ENCODE measurements at places on chromosomes 1 and 21. TPM values are rescaled to one million over a fixed set of nuclear protein-coding genes. Genes with fewer than 3 reads are reported as not detected.
A peak's percentile ranks its signal among the peaks of the same experiment; 100 is the strongest.

DNA sequence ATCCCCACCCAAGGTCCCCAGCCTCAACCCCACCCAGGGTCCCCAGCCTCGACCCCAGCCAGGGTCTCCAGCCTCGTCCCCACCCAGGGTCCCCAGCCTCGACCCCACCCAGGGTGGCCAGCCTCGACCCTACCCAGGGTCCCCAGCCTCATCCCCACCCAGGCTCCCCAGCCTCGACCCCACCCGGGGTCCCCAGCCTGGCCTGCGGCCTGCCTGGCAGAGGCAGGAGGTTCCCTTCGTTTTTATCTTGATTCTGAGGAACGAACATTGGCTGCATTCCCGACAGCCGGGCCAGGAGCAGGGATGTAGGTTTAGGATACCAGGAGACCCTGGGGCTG is 3.4 kb upstream of the PDE9A start:
- DNase-seq: no peak

GRCh38 chr21:45962531-45963231 is 18.9 kb upstream of the COL6A1 start:
- DNase-seq: no peak

GRCh38 chr1:244209955-244210354 is 158.9 kb downstream of the ZBTB18 start:
- no peak for DNase-seq

GRCh38 chr1:112826217-112826944 is 111.2 kb upstream of the PPM1J start:
- no peak for DNase-seq

DNA sequence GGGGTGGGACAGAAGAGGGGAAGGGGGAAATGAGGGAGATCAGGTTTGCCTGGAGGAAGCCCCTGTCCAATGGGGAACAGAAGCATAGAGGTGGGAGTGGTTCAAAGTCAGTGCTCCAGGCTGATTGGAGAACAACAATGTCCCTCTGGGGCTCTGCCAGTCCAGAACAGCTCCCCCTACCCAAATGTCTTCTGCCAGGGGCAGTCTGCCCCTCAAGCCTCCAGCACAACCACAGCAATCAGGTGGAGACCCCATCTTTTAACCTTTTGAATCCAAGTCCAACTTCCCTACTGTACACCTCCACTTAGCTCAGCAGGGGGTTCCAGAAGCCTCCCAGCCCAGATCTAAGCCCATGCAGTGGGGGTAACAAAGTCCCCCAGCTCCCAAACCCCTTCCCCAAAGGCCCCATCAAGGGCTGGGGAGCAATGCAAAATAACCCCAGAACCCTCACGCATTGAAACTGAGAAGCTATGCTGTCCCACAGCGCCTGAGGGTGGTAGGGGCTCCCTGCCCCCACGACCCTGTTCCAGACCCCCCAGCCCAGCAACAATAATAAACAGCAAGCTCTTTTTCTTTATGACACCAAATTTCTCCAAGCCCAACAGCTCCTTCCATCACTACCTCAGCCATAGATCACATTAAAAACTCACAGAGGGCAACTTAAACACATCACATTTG is 3.3 kb downstream of the AHDC1 start:
- no peak for DNase-seq

GRCh38 chr1:24374891-24375786 is 38.4 kb downstream of the STPG1 start:
- DNase-seq: no peak

GRCh38 chr1:168752171-168752832 is 23.3 kb upstream of the DPT start:
- no peak for DNase-seq

DNA sequence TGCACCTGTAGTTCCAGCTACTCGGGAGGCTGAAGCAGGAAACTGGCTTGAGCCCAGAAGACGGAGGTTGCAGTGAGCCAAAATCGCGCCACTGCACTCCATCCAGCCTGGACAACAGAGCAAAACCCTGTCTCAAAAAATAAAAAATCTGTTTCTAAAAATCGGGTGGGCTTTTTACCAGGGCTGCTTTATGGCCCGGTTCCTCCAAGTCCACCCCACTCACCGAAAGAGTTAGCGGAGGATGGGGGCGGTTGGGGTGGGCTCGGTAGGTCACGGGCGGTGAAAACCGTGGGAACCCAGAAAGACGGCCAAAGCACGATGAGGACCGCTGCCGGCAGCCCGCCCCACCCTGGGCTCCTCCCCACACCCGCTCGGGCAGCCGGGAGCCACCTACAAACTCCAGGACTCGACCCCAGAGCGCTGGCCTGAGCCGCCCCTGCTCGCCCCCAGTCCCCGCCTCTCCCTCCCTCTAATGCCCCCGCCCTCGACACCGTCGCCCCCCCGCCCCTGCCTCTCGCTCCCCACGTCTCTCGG is 846 bp upstream of the PER3 start:
- DNase-seq: peak; percentile 63

- DNase-seq: no peak
These were observed 83.0 kb upstream of the GNG12 start for GRCh38 chr1:67916140-67916886.

- no peak for DNase-seq
These were observed 377.4 kb downstream of the LTN1 start for GRCh38 chr21:28615276-28615675.

GRCh38 chr1:180169640-180170195 is 15.0 kb downstream of the QSOX1 start:
- DNase-seq: no peak

DNA sequence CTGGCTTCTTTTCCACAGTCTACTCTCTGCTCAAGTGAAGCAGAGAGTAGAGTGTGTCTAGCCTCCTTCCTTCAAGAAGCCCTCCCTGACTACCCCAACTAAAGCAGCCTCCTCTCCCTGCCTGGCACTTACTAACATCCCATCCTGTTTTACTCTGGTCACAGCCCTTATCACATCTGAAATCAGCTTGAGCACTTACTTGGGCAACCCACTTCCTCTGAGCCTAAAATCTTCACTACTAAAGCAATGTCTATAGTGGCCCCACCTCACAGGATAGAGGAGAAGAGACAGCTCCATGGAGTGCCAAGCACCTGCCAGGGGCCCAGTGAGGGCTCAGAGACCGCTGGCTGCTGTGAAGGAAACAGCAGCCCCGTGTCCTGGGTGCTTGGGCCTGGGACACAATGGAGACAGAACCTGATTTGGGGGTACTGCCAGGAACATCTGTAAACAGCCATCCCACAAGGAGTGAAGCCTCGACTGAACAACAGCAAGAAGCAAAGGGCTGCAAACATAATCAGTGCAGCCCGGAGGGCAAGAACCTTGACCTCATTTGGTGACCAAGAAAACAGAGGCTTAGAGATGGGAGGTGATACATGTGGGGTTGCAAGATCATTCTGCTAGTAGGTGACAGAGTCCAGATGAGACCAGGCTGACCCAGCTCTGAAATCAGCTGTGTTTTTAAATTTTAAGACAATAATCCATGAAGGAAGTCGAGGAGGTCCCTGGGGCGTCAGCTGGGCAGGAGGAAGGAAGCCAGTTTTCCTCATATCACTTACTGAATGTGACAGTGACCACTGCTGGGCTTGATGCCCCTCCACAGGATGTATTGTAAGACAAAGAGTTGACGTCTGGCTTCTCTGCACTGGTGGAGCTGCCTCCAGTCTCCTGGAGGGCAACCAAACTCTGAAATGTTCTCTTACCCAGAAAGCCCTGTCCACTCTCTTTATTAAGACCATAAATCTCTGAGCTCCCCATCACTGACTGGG is 710.6 kb downstream of the MATN1 start:
- DNase-seq: no peak

DNA sequence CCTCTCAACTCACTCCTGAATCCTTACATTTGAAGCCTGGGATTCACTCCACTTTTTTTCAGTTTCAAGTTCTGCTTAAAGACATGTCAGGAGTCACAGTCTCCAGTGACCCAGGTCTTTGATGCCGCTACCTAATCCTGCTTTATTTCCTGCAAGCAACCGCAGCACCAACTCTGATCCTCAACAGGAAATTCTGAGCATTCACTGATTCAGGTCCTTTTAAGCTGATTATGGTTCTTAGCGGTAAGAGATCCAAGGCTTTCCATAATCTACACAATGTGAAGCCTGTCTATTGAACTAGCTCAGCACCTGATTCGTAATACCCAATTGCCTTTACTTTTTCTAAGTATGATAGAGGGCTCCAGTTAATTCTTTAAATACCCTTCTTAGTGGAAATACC is 43.7 kb upstream of the PIGC start:
- no peak for DNase-seq

GRCh38 chr1:229434641-229435051 is 752 bp upstream of the ACTA1 start:
- DNase-seq: no peak

DNA sequence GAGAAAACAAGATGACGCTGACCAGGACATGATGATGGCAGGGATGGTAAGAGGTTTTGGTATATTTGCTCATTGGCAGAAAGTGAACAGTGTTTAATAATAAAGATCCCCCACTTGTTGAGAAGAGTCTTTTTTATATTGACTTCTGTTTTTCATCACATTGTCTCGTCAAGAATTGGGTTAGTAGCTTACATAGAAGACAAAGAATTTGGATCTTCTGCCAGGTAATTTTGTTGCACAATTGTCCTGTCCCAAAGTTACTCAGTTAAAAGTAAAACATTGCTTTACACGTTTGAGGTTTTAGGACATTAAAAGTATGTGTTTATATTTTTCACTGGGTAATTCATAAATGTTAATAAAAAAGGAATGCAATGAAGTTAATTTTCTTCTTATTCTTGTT is 48.3 kb upstream of the LAMC2 start:
- no peak for DNase-seq

DNA sequence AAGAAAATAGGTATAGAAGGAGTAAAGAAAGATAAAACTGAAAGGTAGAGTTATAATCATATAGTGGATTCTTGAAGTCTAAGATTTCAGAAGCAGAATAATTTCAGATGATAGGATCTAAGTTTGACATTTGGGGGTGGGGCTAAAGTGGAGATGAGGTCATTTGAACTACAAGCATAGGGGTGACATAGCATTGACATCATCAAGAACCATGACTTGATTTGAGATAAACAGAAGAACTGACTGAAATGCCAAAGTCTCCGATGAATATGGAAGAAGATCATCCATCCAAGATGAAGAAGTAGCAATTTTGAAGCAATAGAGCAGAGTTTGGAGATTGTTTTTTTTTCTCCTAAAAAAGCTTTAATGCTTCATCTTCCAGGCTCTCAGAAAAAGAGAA is 122.3 kb downstream of the MACF1 start:
- DNase-seq: no peak

- DNase-seq: no peak
These were observed 37.1 kb upstream of the COL11A1 start for GRCh38 chr1:103145449-103145848.

- no peak for DNase-seq
These were observed 39.5 kb upstream of the FAM20B start for GRCh38 chr1:178986204-178986603.

DNA sequence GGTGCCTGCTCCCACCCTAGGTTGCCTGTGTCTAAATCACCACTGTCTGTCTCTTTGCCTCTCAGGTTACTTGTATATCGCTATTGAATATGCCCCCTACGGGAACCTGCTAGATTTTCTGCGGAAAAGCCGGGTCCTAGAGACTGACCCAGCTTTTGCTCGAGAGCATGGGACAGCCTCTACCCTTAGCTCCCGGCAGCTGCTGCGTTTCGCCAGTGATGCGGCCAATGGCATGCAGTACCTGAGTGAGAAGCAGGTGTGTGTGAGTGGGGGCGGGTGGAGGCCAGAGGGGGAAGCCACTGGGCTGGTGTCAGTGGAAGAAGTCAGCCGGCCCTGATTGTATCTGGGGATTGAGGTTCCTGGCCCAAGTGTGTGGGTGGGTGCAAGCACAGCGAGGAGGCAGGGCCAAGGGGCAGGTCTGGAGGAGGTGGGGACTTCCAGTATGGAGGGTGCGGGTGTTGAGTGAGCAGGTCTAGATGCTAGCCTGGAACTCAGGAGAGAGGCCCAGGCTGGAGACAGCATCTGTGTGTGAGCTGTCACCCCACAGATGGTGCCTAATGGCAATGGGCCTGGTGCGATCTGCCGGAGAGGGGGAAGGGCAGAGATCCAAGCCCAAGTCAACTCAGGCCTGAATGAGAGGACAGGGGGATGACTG is 17.2 kb downstream of the TIE1 start:
- DNase-seq: no peak

- no peak for DNase-seq
These were observed 82.2 kb upstream of the SLFNL1 start for GRCh38 chr1:41103766-41104165.

- no peak for DNase-seq
These were observed 12.9 kb upstream of the IL19 start for GRCh38 chr1:206757524-206758266.

- peak; percentile 30 for DNase-seq
These were observed 1.2 kb downstream of the CHRM3 start for GRCh38 chr1:239387304-239388158.

- no peak for DNase-seq
These were observed 161.8 kb upstream of the IRF2BP2 start for GRCh38 chr1:234771642-234772344.

- DNase-seq: no peak
These were observed 17.6 kb downstream of the COL8A2 start for GRCh38 chr1:36107394-36107793.

DNA sequence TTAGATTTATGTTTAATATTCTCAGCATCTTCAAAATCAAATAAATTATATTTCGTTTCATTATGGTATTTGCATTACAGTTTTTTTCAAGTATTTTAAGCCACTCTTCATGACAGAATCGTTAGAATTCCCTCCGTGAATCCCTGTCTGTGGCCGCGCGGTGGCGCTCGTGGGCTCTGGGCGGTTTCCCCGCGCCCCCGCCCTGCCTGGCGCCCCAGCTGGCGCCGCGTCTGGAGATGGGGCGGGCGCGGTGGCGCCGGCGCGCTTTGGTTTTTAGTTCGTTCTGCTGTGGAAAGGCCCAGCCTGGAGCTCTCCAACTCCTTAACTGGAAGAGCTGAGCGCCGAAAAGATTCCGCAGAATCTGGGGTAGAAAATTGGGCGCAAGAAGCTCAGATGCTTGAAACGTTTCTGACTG is 25.7 kb downstream of the PRMT2 start:
- DNase-seq: peak; percentile 68

- DNase-seq: no peak
These were observed 224.0 kb downstream of the PTBP2 start for GRCh38 chr1:96945509-96946084.

DNA sequence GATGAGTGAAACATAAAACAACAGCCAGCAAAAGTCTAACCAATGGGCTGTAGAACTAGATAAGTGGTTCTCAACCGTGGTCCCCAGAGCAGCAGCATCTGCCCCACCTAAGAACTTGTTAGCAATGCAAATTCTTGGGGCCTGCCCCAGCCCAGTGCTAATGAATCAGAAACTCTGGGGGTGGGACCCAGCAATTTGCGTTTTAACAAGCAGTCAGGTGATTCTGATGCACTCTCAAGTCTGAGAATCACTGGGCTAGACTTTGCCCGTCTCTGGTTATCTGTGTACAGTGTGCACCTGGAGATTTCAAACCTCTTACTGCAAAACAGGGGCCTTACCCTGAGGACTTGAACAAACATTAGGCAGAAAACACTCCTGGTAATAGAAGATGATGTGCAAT is 66.5 kb downstream of the PLXNA2 start:
- DNase-seq: no peak

Gene RAD54L
- total RNA-seq: 31.4 TPM

Gene KIAA1614
- total RNA-seq: 3.7 TPM

Gene COL9A2
- total RNA-seq: 7.2 TPM

Gene FLG2
- total RNA-seq: 0.08 TPM

Gene GLRX2
- total RNA-seq: 47.6 TPM

Gene PDC
- 0.37 TPM for total RNA-seq

Gene VHLL
- total RNA-seq: 1.7 TPM

Gene IFFO2
- 5.6 TPM for total RNA-seq

Gene ASTN1
- 2.1 TPM for total RNA-seq
